ENCODE measurements at places on chromosomes 13 and 19.

GRCh38 chr19:47436712-47437401 is 17.5 kb upstream of the MEIS3 start:
- peak; percentile 85 for DNase-seq

DNA sequence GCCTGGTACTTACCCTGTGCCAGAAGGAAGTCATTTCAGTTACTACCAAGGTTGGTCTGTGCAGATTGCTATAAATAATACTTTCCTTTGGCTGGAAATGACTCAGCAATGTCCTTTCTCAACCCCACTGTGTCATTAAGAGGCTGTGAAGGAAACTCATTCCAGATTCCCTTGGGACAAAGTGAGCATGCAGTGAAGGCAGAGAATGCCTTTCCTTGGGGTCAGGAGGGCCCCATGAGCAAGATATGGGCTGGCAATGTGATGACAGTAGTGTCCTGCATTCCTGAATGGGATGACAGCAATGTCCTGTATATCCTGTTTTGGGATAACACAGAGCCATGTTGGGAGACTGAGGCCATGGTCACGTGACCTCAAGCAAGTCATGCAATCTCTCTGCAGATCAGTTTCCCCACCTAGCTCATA is 213.1 kb upstream of the TMTC4 start:
- DNase-seq = no peak

DNA sequence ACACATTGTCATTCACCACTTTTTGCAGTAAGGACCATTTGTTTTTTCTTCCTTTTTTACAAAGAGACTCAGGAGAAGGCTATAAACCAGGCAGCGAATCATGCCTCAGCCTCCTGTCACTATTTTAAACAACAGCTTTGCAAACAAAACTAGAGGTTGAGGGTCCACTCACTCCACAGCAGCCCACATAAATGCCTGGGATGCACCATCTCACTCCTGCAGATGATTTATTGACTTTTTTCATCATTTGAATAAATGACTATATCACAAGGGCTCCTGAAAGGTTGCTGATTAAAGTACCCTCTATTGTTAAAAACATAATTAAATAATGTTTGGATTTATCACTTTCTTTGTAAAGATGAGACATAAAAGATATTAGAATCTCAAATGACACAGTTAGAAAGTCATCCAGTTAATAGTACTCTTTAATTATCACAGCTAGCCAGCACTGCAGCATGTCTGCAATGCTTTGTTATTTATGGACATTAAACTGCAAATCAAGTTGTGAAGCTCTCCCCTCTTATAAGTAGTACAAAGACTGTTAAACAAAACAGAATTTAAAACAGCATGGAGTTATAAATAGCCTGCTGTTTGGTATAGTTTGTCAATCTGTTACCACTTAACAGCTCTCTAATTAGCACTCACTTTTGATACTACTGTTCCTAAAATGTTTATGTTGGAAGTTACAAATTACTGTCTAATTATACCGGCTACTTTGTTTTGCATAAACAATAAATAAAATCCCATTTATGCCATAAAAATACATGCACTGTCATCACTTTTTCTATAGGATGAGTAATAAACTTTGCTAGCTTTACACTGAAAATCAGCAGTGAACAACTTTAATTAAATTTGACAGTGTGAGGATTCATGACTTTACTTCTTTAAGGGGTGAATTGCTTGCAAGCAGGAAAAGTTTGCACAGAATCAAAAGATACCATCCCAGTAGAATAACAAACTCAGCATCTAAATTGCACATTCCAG is 853.2 kb downstream of the UQCRFS1 start:
- no peak for DNase-seq

DNA sequence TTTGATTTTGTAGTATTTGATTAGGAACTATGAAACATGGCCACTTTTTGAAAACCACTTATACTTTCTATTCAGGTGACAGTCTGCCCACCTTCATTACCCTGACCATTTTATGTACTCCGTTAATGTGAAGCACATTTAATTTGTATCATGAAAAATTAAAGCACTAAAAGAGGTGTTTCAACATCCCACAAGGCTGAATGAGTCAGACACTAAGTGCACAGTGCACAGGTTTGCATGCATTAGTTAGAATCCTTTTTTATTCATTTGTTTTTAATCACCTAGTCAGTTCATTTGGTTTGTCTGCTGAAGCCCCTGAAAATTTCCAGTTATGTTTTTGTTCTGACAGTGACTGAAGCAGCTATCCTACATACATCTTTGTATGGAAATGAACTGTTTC is 271.0 kb downstream of the SLITRK5 start:
- no peak for DNase-seq

GRCh38 chr13:65497265-65497664 is 1732.9 kb downstream of the PCDH9 start:
- no peak for DNase-seq

DNA sequence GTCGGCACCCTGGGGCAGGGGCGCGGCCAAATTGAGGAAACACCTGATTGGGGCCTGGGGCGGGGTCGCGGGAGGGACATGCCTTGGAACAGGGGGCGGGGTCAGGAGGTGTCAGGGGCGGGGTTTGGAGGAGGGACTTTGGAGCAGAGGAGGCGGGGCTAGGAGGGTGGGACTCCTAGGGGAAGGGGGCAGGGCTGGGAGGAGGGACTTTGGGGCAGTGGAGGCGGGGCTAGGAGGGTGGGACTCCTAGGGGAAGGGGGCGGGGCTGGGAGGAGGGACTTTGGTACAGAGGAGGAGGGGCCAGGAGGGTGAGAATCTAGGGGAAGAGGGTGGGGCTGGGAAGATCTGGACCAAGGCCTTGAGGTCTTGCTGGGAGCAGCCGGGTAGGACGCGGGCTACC is 21.9 kb downstream of the GRIN2D start:
- peak; percentile 88 for DNase-seq

- peak; percentile 49 for DNase-seq
Measured at GRCh38 chr19:18418483-18419194, 559 bp upstream of the SSBP4 start.

DNA sequence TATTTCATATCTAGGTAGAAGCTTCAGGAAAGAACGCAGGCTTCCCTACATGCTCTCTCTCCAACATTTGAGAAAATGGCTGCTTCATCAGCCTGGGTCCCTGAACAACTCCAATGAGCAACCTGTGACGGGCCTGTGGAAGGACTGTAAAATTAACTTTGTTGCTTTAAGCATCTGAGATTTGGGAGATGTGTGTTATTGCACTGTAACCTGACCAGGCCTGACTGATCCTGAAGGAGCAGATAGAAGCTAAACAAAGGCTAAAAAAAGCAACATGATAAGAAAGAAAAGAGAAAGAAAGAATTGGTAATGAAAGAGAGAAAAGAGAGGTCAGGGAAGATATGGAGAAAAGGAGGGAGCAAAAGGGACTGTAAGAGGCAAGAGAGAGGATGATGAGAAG is 77.1 kb upstream of the MBNL2 start:
- DNase-seq = no peak

DNA sequence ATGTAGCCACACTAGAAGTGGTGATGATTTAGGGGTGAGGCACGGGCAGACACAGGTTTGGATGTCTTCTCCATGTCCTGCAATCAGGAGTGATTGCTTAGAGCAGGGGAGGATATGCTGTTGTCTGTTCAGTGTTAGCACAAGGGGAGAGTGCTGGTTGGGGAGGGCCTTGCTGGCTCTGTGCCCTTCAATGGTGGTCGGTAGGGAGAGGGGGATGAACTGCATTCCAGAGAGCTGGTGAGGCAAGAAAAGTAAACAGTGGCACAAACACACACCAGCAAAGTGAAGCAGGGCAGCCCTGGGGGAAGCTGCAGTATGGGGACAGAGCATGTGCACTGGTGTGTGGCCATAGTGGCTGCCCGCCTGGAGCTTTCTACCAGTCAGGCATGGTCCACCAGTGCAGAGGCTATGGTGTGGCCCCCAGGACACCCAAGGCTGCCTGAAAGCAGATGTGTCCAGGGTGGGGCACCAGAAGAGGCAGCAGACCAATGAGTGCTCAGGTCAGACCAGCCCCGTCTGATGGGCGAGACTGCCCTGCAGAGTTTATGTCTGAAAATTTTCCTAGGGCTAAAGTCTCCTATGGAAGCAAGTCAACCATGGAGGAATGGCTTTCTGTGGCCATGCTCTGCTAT is 1676.9 kb downstream of the PCDH9 start:
- no peak for DNase-seq

DNA sequence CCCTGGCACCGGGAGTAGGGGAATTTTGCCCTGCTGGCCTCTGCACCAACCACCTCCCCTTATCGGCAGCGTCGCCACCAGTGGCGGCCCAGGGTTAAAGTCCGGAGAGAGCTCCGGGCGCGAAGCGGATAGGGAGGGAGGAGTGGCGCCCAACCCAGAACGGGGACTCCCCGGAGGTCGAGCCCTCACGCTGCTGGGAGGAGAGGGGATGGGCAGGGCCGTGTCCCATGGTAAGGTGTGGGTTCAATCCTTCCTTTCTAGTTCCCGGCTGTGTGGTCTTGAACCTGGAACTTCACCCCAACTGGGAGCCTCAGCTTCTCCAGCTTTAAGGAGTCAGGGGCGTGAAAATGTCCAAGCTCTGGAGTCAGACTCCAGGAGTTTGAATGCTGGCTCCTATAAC is 23.3 kb upstream of the BCL3 start:
- DNase-seq = peak; percentile 95

- DNase-seq = peak; percentile 30
Measured at GRCh38 chr19:35828692-35829301, 16.2 kb upstream of the PRODH2 start.

- no peak for DNase-seq
Measured at GRCh38 chr13:84821261-84821660, 939.0 kb upstream of the SLITRK1 start.

GRCh38 chr13:31978021-31978420 is 53.6 kb upstream of the FRY start:
- no peak for DNase-seq

DNA sequence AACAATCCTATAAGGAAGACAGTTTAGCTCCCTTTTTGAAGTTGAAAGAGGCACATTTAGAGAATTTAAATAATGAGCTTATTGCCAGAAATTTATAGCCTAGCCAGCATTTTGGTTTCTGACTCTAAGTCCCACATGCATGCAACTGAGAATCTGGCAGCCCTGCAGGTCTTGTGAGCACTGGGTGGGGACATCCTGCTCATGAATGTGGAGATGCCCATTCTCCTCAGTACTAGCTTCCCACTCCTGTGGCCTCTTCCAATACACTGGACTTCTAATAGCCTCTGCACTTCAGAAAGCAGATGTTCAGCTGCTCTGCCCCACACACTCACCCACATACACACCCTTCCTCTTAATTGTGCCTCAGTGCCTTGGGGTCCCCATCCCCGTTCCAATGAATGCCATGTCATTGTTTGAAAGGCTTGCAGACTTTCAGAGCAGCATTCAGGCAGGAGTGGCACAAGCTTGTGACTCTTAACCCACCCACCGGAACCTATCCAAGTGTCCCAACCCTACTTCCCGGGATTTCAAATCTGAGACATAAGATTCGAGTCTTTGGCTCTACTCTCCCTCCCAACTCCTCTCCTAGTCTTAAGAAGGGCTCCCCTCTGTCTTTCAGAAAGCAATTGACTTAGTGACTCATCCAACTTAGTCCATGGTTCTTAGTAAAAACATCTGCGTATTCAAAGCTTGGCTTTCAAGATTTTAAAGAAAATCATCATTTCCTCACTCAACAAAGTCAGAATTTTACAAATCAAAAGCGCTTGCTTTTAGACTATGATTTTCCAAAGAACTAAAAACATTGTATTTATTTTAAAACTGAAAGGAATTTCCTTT is 80.0 kb upstream of the FREM2 start:
- no peak for DNase-seq

DNA sequence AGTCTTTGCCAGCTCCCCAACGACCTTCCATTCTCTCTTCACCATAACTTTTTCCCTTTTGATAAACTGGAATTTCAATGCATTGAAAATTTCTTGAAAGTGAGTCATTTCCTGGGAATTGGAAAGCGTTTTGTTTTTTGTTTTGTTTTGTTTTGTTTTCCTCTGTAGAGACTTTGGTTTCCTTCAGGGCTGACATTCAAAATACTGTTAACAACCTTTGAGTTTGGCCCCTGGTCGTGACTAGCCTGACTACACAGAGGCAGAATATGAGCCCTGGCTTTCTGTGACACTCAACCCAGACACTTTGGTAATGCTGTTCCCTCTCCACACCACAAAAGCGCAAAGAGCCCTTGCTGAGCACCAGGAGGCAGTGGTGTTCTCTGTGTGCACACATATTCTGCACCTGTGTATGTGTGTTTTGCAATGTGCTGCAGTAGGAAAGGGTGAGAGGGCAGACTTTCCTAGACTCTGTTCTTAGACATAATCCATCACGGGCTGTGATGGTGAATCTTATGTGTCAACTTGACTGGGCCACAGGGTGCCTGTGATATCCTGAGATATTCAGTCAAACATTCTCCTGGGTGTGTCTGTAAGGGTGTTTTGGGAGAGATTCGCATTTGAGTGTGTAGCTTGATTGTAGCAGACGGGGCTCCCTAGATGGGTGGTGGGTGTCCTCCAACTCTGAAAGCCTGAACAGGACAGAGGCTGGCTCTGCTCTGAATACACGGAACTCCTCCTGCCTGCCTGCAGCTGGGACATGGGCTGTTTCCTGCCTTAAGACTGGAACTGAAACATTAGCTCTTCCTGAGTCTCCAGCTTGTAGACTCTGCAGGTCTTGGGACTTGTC is 29.5 kb upstream of the ANKRD10 start:
- DNase-seq = peak; percentile 65

DNA sequence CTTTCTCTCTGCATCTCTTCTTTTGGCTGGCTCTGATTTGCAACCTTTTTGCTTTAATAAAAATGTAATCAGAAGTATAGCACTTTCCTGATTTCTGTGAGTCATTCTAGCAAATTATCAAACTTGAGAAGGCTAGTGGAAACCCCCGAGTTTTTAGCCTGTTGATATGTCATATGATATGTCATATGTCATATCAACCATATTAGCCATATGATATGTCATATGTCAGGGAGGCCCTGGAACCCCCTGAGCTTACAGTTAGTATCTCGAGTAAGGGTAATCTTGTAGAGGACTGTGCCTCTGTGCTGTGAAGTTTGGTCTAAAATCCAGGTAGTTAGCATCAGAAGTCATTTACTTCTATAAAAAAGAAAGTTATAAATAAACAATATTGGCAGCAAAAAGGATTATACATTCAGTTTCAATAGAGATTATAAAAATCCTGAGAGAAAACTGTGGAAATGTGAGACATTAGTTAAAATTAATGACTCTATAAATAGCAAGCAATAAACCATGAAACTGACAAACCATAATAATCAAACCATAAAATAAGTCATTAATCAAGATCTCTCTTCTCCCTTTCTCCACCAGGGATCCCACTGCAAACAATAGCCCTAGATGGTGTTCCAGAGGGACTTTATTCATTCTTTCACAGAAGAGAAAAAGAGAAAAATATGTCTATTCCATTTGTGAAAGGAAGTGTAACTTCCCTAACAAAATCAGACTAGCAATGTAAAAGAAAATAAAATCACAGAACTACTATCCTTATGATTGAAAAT is 167.4 kb downstream of the NALCN start:
- no peak for DNase-seq

GRCh38 chr19:16898361-16899015 is 9.7 kb downstream of the F2RL3 start:
- DNase-seq = no peak
